Lung (tissue), 17 donors: ENCODE measurements at places on chromosomes 11 and 22. TPM values are rescaled to one million over a fixed set of nuclear protein-coding genes. Genes with fewer than 3 reads are reported as not detected.

DNA sequence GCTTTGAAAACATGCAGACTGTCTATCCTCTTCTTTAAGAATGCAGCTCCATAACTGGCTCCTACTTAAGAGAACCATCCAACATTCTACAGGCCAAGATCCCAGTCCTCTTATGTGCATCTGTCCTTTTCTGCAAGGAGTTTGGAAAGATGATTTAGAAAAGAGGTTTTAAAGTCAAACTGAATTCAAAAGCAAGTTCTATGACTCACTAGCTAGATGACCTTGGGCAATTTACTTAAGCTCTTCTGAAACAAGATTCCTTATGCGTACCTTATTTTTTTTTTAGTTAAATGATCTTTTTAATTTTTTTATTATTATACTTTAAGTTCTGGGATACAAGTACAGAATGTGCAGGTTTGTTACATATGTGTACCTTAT, 29.2 kb downstream of the GUCY1A2 start:
- H3K27ac ChIP-seq: peak overlapping the region; percentile 54
- no peak for DNase-seq
- no peaks in the 10 kb centered on the region for H3K36me3 ChIP-seq
- H3K4me1 ChIP-seq: peaks cover 19% of the 10 kb centered on the region
- no peak overlapping the region for H3K4me3 ChIP-seq

DNA sequence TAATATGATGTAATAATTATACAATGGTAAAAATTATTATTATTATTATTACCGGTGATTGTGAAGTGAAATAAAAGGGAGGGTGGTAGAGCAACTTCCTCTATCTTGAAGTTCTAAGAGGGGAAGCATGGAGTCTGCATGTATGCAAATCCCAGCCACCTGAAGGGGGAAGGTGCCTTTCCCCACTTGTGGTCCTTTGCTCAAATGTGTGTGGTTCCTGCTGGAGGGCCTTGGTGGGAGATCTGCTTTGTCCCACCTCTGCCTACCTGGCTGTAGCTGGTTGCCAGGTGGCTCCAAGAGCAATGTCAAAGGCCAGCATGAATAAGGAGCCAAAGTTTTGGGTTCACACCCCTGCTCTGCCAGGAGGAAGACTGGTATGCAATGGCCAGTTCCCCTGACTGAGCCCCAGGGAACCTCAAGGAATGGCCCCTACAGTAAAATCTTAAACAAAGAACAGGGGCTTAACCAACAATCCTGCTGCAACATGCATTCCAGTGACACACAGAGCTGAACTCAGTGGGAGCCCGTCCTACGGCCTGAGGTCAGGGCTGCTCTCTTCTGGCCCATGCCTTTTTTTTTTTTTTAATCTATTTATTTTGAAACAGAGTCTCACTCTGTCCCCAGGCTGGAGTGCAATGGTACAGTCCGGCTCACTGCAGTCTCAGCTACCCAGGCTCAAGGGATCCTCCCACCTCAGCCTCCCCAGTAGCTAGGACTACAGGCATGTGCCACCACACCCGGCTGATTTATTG, 8.5 kb downstream of the TMEM132A start:
- H3K4me3 ChIP-seq: no peak overlapping the region
- H3K27me3 ChIP-seq: no peaks in the 10 kb centered on the region
- H3K36me3 ChIP-seq: no peaks in the 10 kb centered on the region
- H3K27ac ChIP-seq: no peak overlapping the region
- no peaks in the 10 kb centered on the region for H3K4me1 ChIP-seq

Gene ST14
- 24.3 TPM for total RNA-seq

Gene P2RX6
- 2.2 TPM for total RNA-seq

Gene MEI1
- 3.4 TPM for total RNA-seq
